Dermis microvascular lymphatic vessel endothelial cell (primary cell): ENCODE measurements at places on chromosomes 6 and 20. TPM values are rescaled to one million over a fixed set of nuclear protein-coding genes. Genes with fewer than 3 reads are reported as not detected.
A peak's percentile ranks its signal among the peaks of the same experiment; 100 is the strongest.

DNA sequence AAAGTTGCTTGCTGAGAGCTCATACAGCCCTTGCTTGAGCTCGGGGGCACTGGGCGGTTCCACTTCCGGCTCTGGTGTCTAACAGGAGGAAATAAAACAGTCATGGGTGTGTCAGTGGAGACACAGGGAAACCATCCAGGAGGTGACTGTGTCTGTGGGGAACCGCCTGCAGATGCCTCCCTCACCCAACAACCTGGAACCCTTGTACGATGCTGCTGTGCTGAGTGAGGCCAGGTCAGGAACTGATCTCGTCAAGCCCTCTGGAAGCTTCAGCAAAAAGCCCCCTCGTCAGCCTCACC lies 15.5 kb downstream of the TXNDC5 start:
- DNase-seq, result no peak

DNA sequence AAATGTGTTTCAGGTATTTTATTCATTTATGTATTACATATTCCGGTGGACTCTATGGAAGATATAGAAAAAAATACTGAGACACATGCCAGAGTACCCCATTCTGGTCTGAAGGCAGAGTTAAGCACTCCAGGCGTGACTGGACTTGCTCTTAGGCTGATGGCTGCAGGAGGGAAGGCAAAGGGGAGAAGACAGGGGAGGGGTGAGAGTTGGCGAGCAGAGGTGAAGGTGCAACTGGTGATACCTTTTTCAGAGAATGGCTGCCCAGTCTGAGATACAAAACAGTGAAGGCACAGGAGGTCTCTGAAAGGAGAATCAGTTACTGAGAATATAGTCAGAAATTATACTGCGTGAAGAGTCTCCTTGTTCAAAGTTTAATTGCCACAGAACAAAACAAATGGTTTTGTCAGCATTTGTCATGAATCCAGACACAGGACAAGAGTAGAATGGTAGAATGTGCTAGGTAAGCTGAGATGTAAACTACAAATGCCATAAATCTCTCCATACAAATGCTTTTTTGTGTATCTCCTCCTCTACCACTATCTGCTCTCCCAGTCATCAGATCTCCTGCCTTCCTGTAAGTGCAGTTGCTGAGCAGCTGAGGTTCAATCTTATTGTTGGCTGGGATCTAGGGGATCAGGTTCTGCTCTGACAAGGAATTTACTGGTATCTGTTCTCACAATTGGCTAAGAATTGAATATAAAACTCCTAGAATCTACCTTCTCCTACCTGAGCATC lies 104.2 kb upstream of the DST start:
- DNase-seq, result no peak

GRCh38 chr20:19897891-19898290 lies 119.3 kb upstream of the NAA20 start:
- DNase-seq, result no peak

GRCh38 chr6:90154755-90155470 lies 141.7 kb downstream of the BACH2 start:
- no peak for DNase-seq

DNA sequence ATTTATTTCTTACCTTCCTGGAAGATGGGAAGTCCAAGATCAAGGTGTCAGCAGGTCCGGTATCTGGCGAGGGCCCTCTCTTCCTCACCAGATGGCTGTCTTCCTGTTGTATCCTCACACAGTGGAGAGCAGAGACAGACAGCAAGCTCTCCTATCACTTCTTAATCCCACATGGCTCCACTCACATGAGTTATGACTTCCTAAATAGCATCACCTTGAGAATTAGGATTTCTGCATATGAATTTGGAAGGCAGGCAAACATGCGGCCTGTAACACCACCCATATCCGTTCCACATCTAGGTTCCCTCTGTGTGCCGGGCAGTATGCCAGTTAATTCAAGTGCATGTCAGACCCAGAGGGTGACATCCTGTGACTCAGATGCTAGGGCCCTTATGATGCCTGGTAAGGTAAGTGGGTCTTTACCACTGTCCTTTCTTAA lies 2.1 kb downstream of the RAET1E start:
- peak; percentile 33 for DNase-seq

- peak; percentile 11 for DNase-seq
Measured at GRCh38 chr6:129849456-129849855, 11.7 kb downstream of the TMEM244 start.

- no peak for DNase-seq
Measured at GRCh38 chr6:37489697-37490336, 9.9 kb downstream of the CCDC167 start.

FAM162B gene
- total RNA-seq, result 6.2 and 11.1 TPM in 2 replicates
